ENCODE measurements at places on chromosomes 2 and 18. TPM values are rescaled to one million over a fixed set of nuclear protein-coding genes. Genes with fewer than 3 reads are reported as not detected.

GRCh38 chr18:68391801-68392200 is 323.1 kb downstream of the TMX3 start:
- no peak for DNase-seq

- DNase-seq: no peak
Observed at GRCh38 chr18:32355896-32356295, 114.8 kb downstream of the GAREM1 start.

DNA sequence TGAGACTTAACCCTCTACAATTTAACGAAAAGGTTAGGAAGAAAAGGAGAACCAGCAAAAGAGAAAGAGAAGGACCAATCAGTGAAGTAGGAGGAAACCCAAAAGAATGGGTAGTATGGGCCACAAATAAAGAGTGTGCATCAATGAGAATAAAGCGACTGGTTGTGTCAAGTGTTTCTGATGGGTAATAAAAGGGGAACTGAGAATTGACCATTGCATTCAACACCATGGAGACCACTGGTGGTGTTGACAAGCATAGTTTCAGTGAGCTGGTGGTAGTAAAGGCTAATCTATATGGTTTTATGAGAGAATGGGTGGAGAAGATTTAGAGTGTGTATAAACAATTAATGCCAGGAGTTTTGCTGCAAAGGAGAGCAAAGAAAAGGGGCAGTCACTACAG is 75.4 kb downstream of the CSRNP3 start:
- no peak for DNase-seq

Gene UGT1A10
- not detected for total RNA-seq
